ENCODE measurements at places on chromosomes 1 and 21. TPM values are rescaled to one million over a fixed set of nuclear protein-coding genes. Genes with fewer than 3 reads are reported as not detected.

GRCh38 chr1:192866241-192866868, 57.5 kb downstream of the RGS2 start:
- DNase-seq = no peak

The AQP10 gene
- polyA plus RNA-seq = 1.4 TPM

GRCh38 chr1:79554688-79555087, 548.2 kb upstream of the ADGRL4 start:
- no peak for DNase-seq

The ARMH1 gene
- polyA plus RNA-seq = 26.0 TPM

DNA sequence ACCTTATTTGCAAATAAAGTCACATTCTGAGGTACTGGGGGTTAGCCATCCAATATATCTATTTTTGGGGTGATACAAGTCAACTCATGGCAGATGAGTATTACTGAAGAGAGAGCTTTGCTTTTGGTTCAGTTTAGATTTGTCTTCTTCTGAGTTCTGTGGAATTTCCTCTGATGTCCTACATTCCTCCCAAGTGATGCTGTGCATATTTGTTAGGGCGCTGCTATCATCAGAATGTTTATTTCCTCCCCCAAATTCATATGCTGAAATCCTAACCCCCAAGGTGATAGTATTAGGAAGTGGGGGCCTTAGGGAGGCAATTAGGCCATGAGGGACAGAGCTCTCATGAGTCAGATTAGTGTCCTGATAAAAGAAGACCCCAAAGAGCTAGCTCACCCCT, 96.2 kb upstream of the WLS start:
- no peak for DNase-seq

The BNIPL gene
- polyA plus RNA-seq = 1.9 TPM

GRCh38 chr1:234014208-234014607, 109.7 kb downstream of the SLC35F3 start:
- no peak for DNase-seq
